ENCODE measurements at places on chromosomes 11 and 22. TPM values are rescaled to one million over a fixed set of nuclear protein-coding genes. Genes with fewer than 3 reads are reported as not detected.
A peak's percentile ranks its signal among the peaks of the same experiment; 100 is the strongest.

GRCh38 chr22:47277531-47277930 is 515.1 kb downstream of the TBC1D22A start:
- no peak for DNase-seq

- no peak for DNase-seq
These were observed 34.3 kb downstream of the CYB5R2 start for GRCh38 chr11:7638710-7639642.

The NXPE4 gene
- not detected for total RNA-seq

The GLB1L3 gene
- total RNA-seq: not detected

DNA sequence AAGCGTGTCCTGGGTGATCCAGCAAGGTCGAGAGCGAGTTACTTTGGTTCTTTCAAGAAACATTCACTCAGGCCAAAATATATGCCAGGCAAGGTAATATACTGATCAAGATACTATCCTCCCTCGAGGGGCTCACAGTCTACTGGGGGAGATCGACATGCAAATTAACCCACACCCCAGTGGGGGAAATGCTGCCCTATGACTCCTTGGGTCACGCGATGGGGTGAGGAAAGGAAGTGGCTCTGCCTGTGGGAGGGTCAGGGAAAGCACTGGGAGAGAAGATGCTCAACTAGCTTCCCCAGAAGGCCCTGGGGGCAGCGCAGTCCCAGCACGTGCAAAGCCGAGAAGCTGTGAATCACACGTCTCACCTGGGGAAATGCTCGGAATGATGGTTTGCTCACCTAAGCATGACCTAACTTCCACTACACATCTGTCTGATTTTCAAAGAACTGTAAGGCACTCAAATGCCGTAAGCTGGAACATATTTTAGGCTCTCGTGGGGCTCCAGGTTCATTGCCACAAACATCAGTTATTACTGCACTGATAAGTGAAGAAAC is 130.7 kb downstream of the RCN1 start:
- DNase-seq: no peak

DNA sequence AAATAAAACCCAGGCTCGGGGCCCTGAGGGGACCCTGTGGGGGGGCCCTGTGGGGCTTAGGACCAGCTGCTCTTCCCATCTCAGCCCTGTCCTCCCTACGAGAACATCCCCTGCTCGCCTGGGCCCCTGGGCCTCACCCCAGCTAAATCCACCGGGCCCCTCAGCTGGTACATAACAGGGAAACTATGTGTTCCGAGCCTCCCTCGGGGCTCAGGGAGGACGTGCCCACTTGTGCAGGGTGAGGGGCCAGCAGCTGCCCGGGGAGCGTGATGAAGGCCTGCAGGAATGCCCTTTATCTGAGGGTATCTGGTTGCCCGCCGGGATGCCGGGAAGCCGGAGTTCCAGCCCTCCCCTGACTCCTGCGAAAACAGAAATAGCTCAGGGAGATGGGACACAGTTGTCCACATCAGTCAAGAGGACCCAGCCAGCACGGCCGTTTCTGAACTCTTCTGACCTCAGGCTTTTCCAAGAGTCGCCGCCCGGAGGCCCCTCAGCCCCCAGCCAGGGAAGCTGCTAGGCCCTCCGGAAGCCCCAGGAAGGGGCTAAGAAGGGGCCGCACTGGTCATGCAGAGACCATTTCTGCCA is 20.6 kb downstream of the MRPL23 start:
- DNase-seq: no peak

The VSIG2 gene
- total RNA-seq: not detected

DNA sequence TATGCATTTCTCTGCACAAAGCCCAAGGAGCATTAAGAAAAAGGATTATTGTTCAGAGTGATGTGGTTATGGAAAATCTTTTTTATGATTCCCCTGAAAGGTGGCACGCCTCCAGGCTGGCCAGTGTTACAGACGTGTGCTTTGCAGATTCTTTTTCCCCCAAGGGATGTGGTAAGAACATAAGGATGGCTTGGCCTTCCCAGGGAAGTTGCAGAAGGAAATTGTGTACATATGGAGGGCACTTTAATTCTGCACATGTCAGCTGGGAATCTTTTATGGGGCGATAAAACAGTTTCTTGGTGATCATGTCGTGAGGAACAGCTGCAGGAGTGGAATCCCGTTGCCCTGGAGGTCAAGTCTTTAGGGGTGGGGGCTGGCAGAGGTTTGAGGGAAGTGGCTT is 9.7 kb downstream of the SMARCB1 start:
- peak; percentile 79 for DNase-seq

DNA sequence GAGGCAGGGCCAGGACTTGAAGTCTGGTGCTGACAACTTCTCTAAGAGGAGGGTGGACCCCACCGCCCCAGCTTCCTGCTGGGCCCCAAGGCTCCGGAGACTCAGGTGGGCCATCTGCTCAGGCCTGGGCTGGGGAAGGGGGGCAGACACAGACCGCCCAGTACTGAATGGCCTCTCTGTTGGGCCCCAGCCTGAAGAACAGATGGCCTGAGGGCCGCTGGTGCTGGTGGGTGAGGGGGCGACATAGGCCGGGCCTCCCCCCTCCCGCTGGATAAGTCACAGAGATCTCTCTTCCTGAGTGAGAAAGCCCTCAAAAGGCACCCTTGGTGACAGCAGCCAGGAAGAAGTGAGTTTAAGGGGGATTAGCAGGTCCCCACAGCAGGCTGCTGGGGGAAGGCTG is 12.5 kb upstream of the TP53I11 start:
- DNase-seq: no peak

GRCh38 chr22:16721961-16722360 is 103.2 kb downstream of the XKR3 start:
- no peak for DNase-seq

GRCh38 chr11:68010090-68011041 is at the start of gene ALDH3B1:
ALDH3B1 (plus strand) TSS chr11:68010327; CDS start chr11:68015298, 4,971 bp downstream.
- peak; percentile 97 for DNase-seq

The SHISAL1 gene
- total RNA-seq: 52.5 TPM

DNA sequence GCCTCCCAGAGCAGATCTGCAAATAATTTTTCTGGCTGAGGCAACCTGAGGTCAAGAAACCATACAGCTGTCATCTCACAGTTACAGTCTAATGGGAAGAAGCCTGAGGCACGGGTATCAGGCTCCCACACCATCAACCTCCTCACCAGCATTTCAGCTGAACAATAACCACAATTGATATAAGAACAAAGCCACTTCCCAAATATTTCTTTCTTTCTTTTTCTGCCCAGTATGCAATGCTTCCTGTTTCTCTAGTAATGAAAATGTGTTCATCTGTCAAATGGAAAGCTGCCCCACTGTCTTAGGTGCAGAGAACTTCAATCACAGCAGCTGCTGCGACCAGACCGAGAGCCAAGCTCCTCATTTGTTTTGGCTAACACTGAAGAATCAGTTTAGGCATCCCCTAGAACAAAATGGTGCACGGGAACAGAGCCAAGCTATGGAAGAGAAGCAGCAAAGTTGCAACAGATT is 108.4 kb downstream of the BLID start:
- DNase-seq: no peak

- no peak for DNase-seq
These were observed 6.1 kb downstream of the MPZL3 start for GRCh38 chr11:118245936-118246562.

The ACR gene
- not detected for total RNA-seq

The CNGA4 gene
- total RNA-seq: under 0.01 TPM

GRCh38 chr11:103807806-103808205 is 228.6 kb upstream of the DDI1 start:
- DNase-seq: no peak

DNA sequence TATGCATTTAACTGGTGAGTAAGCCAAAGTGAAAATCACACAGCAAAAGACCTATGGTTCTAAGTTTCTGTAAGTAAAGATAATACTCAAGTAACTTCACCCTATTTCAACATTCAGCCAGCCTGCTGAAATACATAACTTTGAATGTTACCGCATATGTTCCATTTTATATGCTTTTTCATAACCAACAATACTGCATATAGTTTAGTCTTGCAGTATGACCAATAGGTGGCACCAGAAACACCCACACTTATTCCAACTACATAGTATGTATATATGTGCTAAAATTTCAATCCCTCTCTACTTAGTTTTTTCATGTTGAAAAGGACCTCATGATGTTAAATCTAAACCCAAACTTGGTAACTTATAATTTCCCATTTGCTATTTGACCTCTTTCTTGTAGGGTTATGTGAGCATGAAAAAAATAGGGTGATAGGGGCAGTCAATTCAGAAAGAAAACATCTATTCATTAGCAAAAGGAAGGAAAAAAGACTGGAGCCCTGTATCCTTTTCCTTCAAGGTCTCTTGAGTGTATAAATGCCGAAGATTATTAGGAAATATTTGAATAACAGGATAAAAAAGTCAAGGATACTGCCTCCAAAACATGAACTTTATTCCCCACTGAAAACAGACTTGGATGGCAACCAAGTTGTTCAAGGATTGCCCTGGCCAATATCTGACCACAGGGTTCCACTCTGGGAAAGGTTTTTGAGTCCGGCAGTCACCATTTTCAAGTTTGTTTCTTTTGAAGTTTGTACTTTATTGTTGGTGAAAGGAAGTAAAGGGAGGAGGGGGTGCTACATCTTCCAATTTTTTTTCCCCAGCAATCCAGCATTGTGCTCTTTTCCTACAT is 23.8 kb upstream of the FZD4 start:
- DNase-seq: peak; percentile 62

DNA sequence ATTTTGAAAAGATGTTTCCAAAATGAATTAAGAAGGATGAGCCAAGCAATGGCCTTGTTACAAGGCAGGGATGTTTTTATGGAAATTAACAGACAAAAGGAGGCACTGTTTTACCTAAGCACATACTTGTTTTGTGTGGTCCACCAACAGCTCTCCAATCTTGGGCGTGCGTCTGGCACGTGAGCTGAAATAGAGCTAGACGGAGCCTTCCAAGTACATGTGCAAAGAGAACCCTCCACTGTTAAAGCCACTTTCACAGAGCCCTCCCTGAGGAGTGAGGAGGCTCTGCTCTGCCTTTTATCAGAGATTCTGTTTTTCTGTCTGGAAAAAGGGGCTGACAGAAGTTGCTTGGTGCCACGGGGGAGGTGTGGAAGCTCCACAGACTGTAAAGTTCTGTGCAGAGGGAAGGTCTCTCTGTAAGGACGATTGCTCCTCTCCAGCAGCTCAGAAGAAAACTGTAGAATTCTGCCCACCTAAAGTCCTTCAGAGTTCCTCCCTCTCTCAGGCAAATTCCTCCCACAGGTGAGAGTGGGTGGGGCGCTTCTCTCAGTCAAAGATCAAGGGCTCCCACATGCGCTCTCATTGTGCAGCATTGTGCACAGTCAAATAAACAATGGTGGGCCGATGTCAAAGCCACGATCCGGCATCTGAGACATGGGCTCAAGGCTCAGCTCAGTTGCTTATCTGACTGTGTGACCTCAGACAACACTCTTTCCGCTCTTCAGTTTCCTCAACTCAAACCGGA is 92.6 kb upstream of the CSNK2A3 start:
- DNase-seq: peak; percentile 19

- peak; percentile 86 for DNase-seq
These were observed 799 bp upstream of the CDC42BPG start for GRCh38 chr11:64845129-64845775.

DNA sequence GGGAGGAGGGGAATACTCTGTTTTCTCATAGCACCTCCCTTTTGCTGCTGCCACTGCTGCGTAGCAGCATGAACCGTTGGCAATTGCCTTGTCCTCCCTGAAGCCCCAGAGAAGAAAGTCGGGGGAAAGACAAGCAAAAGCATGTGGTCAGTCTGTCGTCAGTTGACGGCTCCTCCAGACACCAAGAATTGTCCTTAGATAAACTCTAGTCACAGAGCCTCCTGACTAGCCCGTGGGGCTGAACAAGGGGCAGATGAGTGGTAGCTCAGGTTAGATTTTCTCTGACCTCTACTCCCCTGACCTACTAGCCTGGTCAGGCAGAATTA is 126.4 kb upstream of the HSD17B12 start:
- DNase-seq: no peak

The LRRC4C gene
- total RNA-seq: 2.2 TPM

- peak; percentile 54 for DNase-seq
These were observed 25.9 kb downstream of the PTDSS2 start for GRCh38 chr11:475941-476340.

DNA sequence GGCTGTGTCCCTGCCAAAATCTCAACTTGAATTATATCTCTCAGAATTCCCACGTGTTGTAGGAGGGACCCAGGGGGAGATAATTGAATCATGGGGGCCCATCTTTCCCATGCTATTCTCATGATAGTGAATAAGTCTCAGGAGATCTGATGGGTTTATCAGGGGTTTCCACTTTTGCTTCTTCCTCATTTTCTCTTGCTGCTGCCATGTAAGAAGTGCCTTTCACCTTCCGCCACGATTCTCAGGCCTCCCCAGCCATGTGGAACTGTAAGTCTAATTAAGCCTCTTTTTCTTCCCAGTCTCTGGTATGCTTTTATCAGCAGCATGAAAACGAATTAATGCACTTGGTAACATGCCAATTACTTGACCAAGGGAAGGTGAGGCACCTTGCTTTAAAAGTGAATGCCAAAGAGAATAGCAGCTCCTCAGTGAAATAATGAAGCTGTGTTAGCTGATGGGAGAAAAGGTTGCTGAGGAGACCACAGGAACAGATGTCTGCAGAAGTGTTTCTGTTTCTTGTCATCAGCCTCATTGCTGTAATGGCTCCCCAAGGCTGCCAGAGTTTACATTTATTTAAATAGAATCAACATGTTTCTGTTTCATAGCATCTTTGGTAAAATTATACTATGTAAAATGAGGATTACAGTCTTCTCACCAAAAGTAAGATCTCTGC is 89.0 kb upstream of the CD44 start:
- DNase-seq: no peak

The CFL1 gene
- total RNA-seq: 704 TPM

The SOX6 gene
- total RNA-seq: 3.2 TPM

The MAPK8IP2 gene
- 0.36 TPM for total RNA-seq

The JHY gene
- total RNA-seq: 12.7 TPM

The IGLL5 gene
- not detected for total RNA-seq

The MS4A8 gene
- not detected for total RNA-seq

DNA sequence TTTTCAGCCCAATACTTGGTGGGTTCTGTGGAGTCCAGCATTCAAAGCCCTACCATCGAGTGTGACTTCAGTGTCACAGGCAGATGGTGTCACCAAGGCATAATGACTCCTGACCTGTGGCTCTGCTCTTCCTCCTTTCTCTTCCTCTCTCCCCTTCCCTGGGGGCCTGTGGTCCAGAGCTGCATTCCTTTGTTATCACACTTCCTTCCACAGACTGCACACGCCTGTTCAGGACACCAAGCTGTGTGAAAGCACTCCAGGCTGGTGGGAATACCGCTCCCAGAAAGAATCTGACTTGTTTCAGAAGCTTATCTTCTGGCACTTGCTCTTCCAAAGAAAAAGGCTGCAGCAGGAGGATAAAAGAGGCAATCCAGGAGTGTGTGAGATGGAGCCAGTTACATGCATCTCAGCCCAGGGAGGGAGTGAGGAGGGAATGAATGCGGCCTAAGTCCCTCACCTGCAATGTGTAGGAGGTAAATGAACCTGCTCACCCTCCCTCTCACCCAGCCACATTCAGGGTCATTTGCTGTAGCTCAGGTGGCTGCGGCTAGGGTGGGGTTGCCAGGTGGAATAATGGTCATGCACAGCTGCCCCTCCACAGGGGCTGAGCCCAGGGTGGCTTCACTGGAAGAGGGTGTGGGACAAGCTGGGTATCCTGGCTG is 79.3 kb downstream of the ADAMTS15 start:
- no peak for DNase-seq

GRCh38 chr22:26570864-26571525 is 18.9 kb downstream of the TPST2 start:
- DNase-seq: no peak

Data from osteoblast (primary cell).